Cortex of kidney (tissue), 1 donor: ENCODE measurements at places on chromosomes 7 and 10.

GRCh38 chr7:34430456-34430855, 227.6 kb upstream of the NPSR1 start:
- no peak for DNase-seq

DNA sequence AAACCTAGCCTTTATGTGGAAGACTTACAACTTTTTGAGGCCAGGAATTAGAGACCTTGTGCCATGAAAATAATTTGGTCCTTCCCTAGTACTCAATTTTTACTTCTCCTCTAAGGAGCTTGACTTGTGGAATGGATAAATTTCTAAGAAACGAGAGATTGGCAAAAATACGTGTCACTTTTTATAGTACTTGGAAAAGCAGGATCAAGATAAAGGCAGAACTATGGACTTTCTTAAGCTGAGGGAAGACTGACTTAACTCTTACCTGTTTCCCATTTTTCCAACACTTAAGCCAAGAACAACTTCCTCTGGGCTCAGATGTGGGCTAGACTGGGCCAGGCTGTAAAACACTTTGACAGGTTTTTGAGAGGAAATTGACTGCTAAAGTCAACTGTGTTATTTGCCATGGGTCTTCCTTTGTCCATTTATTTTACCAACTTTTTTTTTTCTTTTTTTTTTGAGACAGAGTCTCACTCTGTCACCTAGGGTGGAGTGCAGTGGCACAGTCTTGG, 2.0 kb upstream of the WBP1L start:
- DNase-seq = no peak

DNA sequence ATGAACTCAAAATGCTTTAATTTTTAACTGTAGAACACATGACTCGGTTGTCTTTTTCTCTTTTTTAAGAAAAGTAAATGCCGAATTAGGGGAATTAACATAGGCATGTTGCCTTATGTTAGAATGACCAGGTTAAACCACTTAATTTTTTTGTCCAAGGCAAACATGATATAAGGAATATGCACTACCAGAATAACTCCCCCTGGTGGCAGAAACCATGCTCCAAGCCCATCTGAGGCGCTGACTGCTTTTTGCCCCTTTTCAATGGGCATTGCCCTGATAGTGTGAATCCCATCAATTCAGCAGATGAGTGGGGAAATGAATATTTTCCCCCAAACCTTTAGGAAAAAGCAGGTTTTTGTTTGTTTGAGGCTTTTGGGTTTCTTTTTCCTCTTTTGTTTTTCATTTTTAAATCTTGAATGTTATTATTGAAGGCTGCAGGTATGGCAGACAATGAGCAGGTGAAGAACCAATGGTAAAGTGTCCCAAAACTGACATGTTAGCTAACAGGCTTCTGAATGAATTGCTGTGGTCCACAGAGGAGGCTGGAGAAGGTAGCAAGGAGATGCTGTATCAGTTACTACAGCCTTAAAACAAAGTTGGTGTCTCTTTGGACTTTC, 284.3 kb downstream of the SORCS3 start:
- DNase-seq = no peak

DNA sequence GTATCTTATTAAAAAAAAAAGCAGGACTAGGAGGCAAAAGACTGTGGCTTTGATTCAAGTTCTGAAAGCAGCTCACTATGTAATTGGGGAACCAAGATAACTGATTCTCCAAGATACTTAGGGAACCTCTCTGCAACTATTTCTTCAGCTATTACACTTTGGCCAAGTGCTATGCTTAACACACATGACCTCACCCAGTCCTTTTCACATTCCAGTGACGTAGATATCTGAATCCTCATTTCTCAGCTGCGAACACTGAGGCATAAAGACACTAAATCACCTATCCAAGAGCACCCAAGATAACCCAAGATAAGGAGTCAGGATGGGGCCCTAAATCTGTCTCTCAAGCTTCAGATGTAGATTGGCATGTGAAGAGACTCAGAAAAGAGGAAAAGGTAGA, 133.6 kb downstream of the GLI3 start:
- DNase-seq = no peak

- DNase-seq = no peak
These were observed 4.6 kb downstream of the GIGYF1 start for GRCh38 chr7:100689230-100690135.

GRCh38 chr10:128816726-128817125, 650.3 kb upstream of the MGMT start:
- no peak for DNase-seq

GRCh38 chr7:78607099-78607498, 808.5 kb downstream of the PHTF2 start:
- DNase-seq = no peak

DNA sequence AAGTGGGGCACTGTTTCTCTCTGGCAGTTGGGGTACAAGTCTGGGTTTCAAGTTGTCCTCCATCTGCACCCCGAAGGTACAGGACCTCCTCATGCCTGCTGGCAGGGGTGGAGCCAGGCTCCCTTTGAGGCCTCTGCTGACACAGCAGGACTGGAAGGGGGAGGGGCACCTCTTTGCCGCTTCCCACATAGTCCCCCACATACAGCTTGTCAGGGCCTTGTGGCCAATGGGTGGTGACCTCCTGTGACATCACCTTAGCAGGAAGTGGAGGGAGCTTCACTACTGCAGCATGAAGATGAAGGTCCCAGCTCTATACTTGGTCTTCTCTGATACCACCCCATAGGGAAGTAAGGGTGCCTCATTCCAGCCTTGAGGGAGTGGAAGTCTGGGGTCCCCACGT, 167.8 kb downstream of the RAMP3 start:
- no peak for DNase-seq

DNA sequence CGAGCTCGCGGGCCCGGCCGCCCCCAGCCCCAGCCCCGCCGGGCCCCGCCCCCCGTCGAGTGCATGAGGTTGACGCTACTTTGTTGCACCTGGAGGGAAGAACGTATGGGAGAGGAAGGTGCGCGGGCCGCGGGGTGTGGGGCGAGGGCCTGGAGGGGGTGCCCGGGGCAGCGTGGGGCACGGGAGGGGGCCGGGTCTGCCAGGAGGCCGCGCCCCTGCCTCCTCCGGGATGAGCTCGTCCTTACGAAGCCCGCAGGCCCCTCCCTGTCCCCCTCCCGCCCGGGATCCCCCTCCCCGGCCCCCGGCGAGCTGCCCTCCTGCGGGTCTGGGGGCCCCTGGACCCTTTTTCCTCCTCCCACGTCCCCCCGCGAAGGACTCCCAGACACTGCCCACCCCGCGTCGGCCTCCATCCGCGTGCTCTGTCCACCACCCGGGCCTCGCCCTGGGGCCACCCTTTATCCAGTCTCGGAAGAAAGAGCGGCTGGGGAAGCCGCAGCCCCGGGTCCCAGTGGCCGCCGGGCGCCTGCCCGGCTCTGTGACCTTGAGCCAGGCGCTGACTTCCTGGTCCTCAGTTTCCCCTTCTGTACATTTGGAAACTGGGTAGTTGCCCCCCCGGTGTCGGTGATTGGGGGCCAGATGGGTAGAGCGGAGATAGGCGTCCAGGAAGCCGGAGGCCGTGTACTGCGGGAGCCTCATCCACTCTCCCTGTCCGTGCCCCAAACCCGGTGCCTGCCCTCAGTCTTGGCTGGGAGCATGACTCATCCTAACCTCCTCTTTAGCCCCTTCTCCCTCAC, 521 bp downstream of the LIMK1 start:
- no peak for DNase-seq

- no peak for DNase-seq
These were observed 340.0 kb upstream of the MEOX2 start for GRCh38 chr7:16026253-16027020.

GRCh38 chr10:60397792-60398191, 8.1 kb upstream of the ANK3 start:
- DNase-seq = no peak

GRCh38 chr10:1516492-1517165, 220.7 kb downstream of the ADARB2 start:
- DNase-seq = no peak

DNA sequence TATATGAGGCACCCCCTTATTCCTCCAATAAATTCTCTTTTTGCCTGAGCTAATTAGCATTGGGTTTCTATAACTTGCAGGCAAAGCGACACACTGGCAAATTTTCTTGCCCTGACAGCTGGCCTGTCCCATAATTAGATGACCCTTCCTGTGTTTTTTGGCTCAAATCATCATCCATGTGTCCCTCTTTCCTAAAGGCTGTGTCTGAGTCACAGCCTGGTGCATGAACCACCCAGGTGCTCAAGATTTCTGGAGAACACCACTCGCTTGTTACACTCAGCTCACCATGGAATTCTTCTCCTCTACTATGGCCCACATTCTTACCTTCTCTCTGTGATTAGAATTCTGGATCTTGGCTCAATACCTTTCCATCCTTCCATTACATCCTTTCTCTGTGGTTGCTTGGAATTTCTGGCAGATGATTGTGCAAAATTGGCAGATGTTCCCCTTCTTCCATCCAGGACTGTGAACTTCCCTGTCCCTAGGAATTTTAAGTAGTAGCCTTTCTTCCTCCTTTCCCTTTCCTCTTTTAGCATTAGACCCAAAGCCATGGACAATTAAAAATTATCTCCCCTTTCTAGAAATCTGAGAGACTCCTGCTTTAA, 116.0 kb upstream of the ANKRD1 start:
- DNase-seq = no peak
